Activated CD4-positive, alpha-beta memory T cell treated with anti-CD3 and anti-CD28 coated beads for 36 hours (primary cell): ENCODE measurements at places on chromosomes 2 and 18. TPM values are rescaled to one million over a fixed set of nuclear protein-coding genes. Genes with fewer than 3 reads are reported as not detected.

Gene PSME4
- 36.9 TPM for total RNA-seq

Gene RNF125
- total RNA-seq: 36.8 TPM

Gene TEKT4
- not detected for total RNA-seq

Gene FEV
- total RNA-seq: not detected

Gene OTOS
- not detected for total RNA-seq

Gene PRSS56
- total RNA-seq: not detected

Gene GRHL1
- 1.1 TPM for total RNA-seq

Gene VSNL1
- total RNA-seq: not detected

Gene SLC4A3
- total RNA-seq: not detected

Gene MARCHF7
- total RNA-seq: 84.0 TPM

Gene TMEM150A
- 1.6 TPM for total RNA-seq

Gene NTSR2
- total RNA-seq: not detected

Gene G6PC2
- total RNA-seq: not detected

Gene HOXD13
- not detected for total RNA-seq

Gene SGPP2
- total RNA-seq: 20.3 TPM

Gene ACKR3
- 1.2 TPM for total RNA-seq

GRCh38 chr18:43635397-43635796, 358.1 kb upstream of the SYT4 start:
- H3K27me3 ChIP-seq: no peaks in the 10 kb centered on the region
- DNase-seq: no peak
- H3K4me1 ChIP-seq: no peaks in the 10 kb centered on the region
- no peak overlapping the region for H3K4me3 ChIP-seq
- no peak overlapping the region for H3K27ac ChIP-seq

GRCh38 chr18:63591725-63592124, 4.6 kb downstream of the SERPINB13 start:
- H3K27ac ChIP-seq: no peak overlapping the region
- H3K27me3 ChIP-seq: peaks cover 3% of the 10 kb centered on the region
- no peaks in the 10 kb centered on the region for H3K36me3 ChIP-seq
- no peak for DNase-seq
- no peak overlapping the region for H3K4me3 ChIP-seq

- no peak overlapping the region for H3K27ac ChIP-seq
- peaks cover 52% of the 10 kb centered on the region for H3K4me1 ChIP-seq
- peaks cover 17% of the 10 kb centered on the region for H3K36me3 ChIP-seq
Observed at GRCh38 chr2:239316562-239317465, 84.0 kb downstream of the HDAC4 start.

GRCh38 chr2:232228971-232229894, 149.3 kb upstream of the ALPP start:
- no peak for DNase-seq
- peaks cover 10% of the 10 kb centered on the region for H3K4me1 ChIP-seq
- H3K36me3 ChIP-seq: no peaks in the 10 kb centered on the region
- H3K4me3 ChIP-seq: no peak overlapping the region
- H3K27ac ChIP-seq: no peak overlapping the region

GRCh38 chr2:128710729-128711128, 392.1 kb upstream of the HS6ST1 start:
- H3K27ac ChIP-seq: no peak overlapping the region
- no peak overlapping the region for H3K4me3 ChIP-seq
- no peaks in the 10 kb centered on the region for H3K4me1 ChIP-seq
- no peaks in the 10 kb centered on the region for H3K36me3 ChIP-seq

DNA sequence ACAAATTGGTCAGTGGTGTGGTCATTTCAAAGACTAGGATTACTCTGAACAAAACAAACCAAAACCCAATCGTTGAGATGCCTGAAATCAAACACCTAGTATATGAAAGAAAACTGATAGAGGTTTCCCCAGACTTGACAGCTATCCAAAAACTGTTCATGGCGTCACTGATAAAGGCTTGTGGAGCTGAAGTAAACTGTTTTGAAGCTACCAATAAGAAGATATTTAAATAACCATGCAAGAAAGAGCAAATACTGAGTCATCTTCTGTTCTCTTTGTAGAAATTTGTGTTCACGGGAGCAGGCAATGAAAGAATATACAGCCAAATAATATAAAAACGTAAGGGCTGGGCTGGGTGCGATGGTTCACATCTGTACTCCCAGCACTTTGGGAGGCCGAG, 7.5 kb upstream of the COLEC11 start:
- H3K36me3 ChIP-seq: peaks cover 5% of the 10 kb centered on the region
- H3K4me1 ChIP-seq: no peaks in the 10 kb centered on the region
- H3K27ac ChIP-seq: no peak overlapping the region
- H3K4me3 ChIP-seq: no peak overlapping the region
- no peak for DNase-seq
- no peaks in the 10 kb centered on the region for H3K27me3 ChIP-seq

- H3K4me1 ChIP-seq: no peaks in the 10 kb centered on the region
- no peaks in the 10 kb centered on the region for H3K36me3 ChIP-seq
- no peak overlapping the region for H3K27ac ChIP-seq
- H3K27me3 ChIP-seq: no peaks in the 10 kb centered on the region
- H3K4me3 ChIP-seq: no peak overlapping the region
- DNase-seq: no peak
Observed at GRCh38 chr2:220104871-220105351, 477.5 kb downstream of the SLC4A3 start.

DNA sequence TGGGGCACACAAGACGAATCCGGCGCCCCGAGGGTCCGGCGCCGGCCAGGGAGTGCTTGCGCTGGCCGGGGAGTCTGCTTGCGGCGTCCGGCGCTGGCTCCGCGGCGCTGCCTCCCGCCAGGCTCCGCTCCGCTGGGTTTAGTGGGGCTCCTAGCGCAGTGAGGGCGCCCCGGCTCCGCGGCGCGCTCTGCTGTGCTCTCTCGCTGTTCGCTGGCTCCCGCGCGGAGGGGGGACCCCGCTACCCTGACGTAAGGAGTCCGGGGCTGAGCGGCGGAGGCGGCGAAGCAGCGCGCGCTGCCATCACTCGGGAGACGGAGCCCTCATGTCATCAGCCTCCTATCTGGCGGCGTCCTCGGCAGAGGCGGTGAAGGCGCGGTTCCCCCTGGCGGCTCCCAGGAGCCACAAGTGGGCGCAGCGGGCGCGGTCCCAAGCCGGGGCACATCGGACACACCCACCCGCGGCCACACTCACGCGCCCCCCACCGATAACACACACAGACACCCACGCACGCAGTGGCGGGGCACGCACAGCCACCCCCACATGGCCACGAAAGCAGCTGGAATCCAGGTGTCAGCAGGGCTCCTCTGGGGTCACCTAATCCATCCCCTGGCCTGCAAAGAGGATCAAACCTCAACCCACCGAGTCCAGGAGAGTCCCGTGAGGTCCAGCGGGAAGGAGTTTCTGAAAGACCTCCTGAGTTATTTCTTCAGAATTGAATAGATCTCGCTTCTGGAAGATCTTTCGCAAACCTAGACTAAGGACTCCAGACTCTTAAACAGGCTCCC, at the start of gene C1QL2:
Gene C1QL2, minus strand, starts transcription at position 189 of the 785 bp plus-strand sequence. CDS start 482 bp downstream, outside the sequence.
- peaks cover 38% of the 10 kb centered on the region for H3K27me3 ChIP-seq
- H3K27ac ChIP-seq: no peak within 1 kb of the TSS
- H3K4me3 ChIP-seq: no peak within 1 kb of the TSS
- no peak for DNase-seq
- H3K36me3 ChIP-seq: no peaks in the 10 kb centered on the region

- H3K4me3 ChIP-seq: peak overlapping the region; percentile 68
- H3K27me3 ChIP-seq: peaks cover 48% of the 10 kb centered on the region
- H3K27ac ChIP-seq: no peak overlapping the region
- peaks cover 1% of the 10 kb centered on the region for H3K36me3 ChIP-seq
- DNase-seq: no peak
Observed at GRCh38 chr18:25349926-25350487, 2.0 kb downstream of the ZNF521 start.

DNA sequence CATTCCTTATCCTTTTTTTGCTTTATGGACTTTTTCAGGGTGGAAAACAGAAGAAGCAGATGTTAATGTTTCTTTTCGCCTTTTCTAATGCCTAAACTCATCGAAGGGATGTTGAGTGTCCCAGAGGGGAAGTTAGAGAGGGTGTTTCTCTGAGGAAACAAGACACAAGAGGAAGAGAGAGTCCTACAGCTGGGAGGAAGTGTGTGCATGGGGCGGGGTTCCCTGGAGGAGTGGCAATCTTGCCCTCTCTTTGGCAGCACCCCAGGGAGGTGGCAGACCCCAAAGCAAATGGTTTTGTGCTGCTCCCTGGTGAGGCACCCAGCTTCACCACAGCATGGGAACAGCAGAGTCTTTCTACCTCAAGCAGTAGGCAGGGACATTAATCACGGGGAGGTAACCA, 377.6 kb downstream of the RND3 start:
- H3K4me3 ChIP-seq: no peak overlapping the region
- DNase-seq: no peak
- no peak overlapping the region for H3K27ac ChIP-seq
- H3K4me1 ChIP-seq: no peaks in the 10 kb centered on the region
- no peaks in the 10 kb centered on the region for H3K36me3 ChIP-seq

GRCh38 chr2:124066776-124067175, 41.7 kb downstream of the CNTNAP5 start:
- H3K4me3 ChIP-seq: no peak overlapping the region
- DNase-seq: no peak
- H3K36me3 ChIP-seq: no peaks in the 10 kb centered on the region

DNA sequence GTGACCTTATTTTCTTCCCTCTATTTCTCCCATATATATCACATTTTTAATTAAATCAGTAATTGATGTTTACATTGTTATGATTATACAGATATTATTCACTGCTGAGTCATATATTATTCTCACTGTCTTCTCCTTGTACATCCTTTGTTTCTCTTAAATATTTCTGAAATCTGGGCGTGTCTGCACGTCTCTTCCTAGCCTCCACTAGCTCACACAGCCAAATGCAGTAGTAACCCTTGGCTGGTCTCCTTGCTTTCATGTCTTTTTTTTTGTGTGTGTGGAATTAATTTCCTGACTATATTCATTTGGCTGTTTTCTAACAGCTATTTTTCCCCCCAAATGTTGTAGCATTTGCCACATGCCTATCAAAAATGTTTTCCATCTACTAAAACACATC, 15.8 kb downstream of the CCNYL1 start:
- H3K36me3 ChIP-seq: peaks cover 3% of the 10 kb centered on the region
- no peak for DNase-seq
- no peak overlapping the region for H3K27ac ChIP-seq
- H3K4me3 ChIP-seq: no peak overlapping the region
- no peaks in the 10 kb centered on the region for H3K27me3 ChIP-seq

- peaks cover 22% of the 10 kb centered on the region for H3K4me1 ChIP-seq
- H3K4me3 ChIP-seq: no peak overlapping the region
- H3K36me3 ChIP-seq: peaks cover 15% of the 10 kb centered on the region
- no peaks in the 10 kb centered on the region for H3K27me3 ChIP-seq
- DNase-seq: no peak
- H3K27ac ChIP-seq: no peak overlapping the region
Observed at GRCh38 chr2:39264733-39265132, 21.0 kb upstream of the CDKL4 start.

- DNase-seq: no peak
- H3K36me3 ChIP-seq: peaks cover 6% of the 10 kb centered on the region
- H3K27ac ChIP-seq: no peak overlapping the region
- no peaks in the 10 kb centered on the region for H3K27me3 ChIP-seq
Observed at GRCh38 chr2:183222751-183223150, 98.5 kb downstream of the NUP35 start.

- peaks cover 11% of the 10 kb centered on the region for H3K4me1 ChIP-seq
- H3K36me3 ChIP-seq: no peaks in the 10 kb centered on the region
- DNase-seq: no peak
- H3K4me3 ChIP-seq: no peak overlapping the region
- H3K27me3 ChIP-seq: no peaks in the 10 kb centered on the region
Observed at GRCh38 chr2:159228081-159228581, 58.4 kb downstream of the WDSUB1 start.

- no peak for DNase-seq
- no peak overlapping the region for H3K4me3 ChIP-seq
- H3K27ac ChIP-seq: no peak overlapping the region
- H3K36me3 ChIP-seq: no peaks in the 10 kb centered on the region
- peaks cover 4% of the 10 kb centered on the region for H3K4me1 ChIP-seq
- no peaks in the 10 kb centered on the region for H3K27me3 ChIP-seq
Observed at GRCh38 chr2:48135797-48136196, 229.5 kb upstream of the FBXO11 start.

GRCh38 chr18:35178260-35178659, 62.6 kb upstream of the ZNF397 start:
- no peak overlapping the region for H3K4me3 ChIP-seq
- H3K27me3 ChIP-seq: peaks cover 2% of the 10 kb centered on the region
- no peak overlapping the region for H3K27ac ChIP-seq
- no peaks in the 10 kb centered on the region for H3K36me3 ChIP-seq
- peaks cover 7% of the 10 kb centered on the region for H3K4me1 ChIP-seq
- DNase-seq: peak; percentile 54

GRCh38 chr2:25190536-25190935, 22.2 kb upstream of the POMC start:
- no peak overlapping the region for H3K4me3 ChIP-seq
- no peaks in the 10 kb centered on the region for H3K4me1 ChIP-seq
- DNase-seq: no peak
- no peaks in the 10 kb centered on the region for H3K36me3 ChIP-seq
- H3K27ac ChIP-seq: no peak overlapping the region

- H3K27ac ChIP-seq: peak overlapping the region; percentile 87
- peaks cover 8% of the 10 kb centered on the region for H3K36me3 ChIP-seq
- peak overlapping the region; percentile 89 for H3K4me3 ChIP-seq
- peak; percentile 67 for DNase-seq
Observed at GRCh38 chr18:76821875-76822505, 367 bp upstream of the ZNF236 start.

DNA sequence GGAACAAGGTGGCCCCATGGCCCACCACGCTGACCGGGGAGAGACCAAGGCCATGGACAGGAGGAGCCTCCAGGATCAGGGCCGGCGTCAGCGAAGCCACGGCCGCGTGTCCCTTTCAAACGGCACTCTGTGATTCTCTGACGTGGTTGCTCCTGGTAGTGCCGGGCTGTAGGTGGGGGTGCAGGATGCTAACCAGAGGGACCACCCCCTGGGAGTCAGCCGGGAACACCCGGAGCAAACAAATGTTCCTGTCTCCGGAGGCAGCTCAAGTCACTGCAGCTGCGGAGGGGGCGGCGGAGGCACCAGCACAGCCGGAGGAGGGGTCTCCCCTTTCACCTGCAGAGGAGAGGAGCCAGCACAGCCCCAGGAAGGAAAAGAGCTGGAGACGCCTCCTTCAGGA, 750.6 kb upstream of the SALL3 start:
- no peak overlapping the region for H3K4me3 ChIP-seq
- no peaks in the 10 kb centered on the region for H3K36me3 ChIP-seq
- no peak for DNase-seq
- no peaks in the 10 kb centered on the region for H3K4me1 ChIP-seq

- no peak overlapping the region for H3K4me3 ChIP-seq
- DNase-seq: no peak
- no peak overlapping the region for H3K27ac ChIP-seq
- H3K4me1 ChIP-seq: peaks cover 7% of the 10 kb centered on the region
- H3K27me3 ChIP-seq: no peaks in the 10 kb centered on the region
Observed at GRCh38 chr2:54551123-54551756, 95.1 kb downstream of the SPTBN1 start.
